ENCODE measurements at places on chromosomes 12 and 14.

DNA sequence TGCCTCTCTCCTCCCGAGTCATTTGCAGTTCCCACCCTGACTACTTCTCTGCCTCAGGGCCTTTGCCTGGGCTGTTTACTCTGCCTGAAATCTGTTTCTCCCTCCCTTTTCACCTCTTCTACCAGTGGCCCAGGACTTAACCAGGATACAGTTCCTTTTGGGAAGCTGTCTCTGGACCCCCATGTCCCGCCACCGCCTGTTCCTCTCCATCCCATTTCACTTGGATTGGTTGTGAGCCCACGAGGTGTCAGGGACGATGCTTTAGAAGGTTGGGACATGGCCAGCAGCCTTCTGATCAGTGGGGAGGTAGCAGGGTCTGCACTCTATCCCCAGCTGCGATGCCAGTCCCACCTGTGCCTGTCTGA, 51.8 kb downstream of the FAM222A start:
- DNase-seq = no peak

DNA sequence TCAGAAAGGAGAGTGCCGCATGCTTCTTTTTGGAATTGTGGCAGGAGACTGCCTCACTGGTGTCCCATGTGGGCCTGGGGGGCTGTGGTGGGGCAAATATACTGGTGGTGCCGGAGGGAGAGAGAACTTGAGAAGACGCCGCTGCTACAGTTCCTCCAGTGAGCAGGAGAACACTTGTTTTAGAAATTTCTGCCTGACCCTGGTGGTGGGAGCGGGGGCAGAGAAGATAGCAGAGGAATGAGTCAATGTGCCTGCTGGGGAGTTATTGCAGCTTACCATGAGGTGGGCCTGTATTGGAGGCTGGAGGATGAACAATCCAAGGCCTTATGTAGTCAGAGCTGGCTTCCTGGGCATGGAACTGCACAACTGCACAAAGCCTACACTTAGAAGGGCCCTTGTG, 211.8 kb downstream of the SNAPC1 start:
- no peak for DNase-seq

DNA sequence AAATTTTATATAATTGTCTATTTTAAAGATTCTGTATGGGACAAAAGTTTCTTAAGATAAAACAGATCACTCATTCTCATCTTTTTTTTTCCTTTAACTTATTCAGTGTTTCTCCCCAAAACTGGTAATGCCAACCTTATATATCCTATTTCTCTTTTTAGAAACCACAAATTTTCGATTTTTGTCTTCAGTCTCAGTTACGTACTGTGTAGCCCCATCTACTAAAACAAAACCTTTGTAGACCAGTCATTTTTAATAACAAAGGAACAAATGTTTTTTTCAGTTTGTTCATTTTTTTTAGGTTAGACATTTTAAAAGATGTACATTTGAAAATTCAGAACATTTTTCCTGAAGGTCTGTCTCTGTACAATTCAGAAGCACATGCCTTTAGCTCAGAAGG, 18.2 kb downstream of the PNMA1 start:
- no peak for DNase-seq

DNA sequence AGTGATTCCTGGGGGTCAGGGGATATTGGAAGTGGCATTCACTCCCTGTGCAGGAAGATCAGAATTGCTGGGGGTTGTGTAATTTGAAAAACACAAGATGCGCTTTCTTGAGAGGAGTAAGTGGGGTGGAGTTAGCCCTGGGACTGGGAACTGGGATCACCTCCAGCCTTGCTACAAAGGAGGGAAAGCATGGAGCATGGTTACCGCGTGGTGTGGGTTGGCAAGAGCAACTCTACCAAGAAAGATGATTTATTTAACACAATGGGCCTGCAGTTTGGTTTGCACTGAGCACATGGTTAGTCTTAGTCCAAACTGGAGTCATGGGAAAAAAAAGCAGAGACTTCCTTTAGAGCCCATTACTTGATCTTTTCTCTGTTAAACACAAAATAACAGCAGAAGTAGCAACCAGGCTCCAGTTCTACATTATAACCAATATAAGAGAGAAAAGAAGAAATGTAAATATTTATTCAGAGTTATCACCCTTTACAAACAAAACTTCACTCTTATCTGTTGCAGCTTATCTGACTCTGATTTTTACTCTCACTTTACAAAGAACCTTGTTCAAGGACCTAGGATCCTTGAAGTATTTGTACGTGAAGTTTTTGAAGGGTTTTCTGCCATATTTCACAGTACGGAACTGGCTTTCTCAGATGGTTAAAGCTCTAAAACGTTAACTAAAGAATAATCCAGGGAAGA, 2.1 kb upstream of the NIN start:
- DNase-seq = no peak

DNA sequence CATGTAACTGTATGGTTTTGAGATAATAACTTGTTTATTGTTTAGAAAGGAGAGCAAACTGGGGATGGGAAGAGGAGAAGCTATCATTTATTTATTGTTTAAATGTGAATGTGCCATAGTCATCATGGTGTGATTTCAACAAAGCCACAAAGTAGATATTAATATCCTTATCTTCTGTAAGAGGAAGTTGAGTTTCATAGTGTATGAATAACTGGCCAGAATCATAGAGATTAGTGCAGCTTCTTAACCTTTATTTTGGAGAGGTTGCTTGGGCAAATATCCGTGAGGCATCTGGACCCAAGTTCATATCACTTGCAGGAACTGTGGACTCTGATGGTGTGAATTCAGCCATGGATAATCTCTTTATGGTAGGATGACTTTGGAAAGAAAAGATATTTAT, 26.8 kb upstream of the LYZ start:
- no peak for DNase-seq

GRCh38 chr12:8816448-8817050, 5.9 kb upstream of the A2ML1 start:
- no peak for DNase-seq
